ENCODE measurements at places on chromosomes 3 and 15.

DNA sequence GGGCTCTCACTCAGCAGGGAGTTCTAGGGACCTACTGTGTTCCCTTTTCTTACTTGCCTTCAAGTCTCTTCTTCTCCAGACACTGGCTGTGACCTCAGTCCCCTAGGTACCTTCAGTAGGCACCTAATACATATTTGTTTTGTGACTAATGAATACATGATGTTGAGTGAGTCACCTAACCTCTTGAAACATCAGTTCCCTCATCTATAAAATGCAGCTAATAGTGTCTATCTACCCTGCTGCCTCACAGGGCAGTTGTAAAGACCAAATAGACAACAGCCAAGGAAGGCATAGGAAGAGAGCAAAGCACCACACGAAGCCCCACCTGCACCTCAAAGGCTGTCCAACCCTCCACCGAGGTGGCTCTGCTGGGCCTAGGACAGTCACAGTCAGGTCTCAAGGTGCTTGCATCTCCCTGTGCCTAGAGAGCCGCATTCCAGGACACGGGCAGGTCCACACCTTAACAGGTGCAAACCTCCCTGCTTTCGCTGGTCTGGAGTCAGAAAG, 29.1 kb downstream of the DAPK2 start:
- no peak for DNase-seq

GRCh38 chr3:112847692-112848091, 1.0 kb upstream of the CD200R1L start:
- DNase-seq = no peak

DNA sequence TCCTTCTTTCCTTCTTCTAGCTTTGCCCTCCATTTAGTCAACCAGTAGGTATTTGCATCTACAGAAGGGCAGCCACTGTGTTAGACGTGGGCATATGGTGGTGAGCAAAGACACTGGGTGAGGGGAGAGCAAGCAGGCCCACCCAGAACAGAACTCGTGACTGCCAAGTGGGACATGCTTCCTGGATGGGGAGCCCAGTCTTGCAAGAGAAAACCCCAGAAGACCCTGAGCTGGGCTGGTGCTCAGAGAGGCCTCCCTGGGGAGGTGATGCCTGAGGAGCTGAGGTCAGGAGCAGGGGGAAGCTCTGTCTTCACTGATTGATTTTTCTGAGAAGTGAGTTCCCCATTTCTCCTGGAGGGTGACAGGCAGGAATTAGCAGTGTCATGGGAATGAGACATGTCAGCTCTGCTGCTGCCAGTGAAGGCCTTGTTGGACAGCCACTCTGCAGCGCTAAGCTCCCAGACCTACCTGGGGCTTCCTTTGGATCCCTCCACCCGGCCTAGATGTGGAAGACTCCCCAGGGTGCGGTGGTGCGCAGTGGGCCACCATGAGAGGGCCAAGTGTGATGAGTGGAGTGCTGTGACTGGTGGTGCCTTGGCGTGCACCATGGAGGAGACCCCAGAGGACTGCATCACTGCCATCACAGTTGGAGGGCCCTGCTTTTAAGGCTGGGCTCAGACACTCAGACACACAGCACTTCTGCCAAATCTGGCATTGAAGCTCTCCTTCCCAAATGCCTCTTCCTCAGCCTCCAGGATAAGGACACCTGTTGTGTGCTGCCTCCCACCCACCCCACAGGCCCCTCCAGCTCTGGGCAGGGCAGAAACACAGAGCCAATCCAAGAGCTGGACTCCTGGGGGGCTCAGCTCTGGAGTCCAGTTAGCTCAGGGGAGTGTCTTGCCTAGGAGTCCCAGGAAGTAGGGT, 40.0 kb upstream of the TOPBP1 start:
- no peak for DNase-seq

- DNase-seq = no peak
These were observed 163.7 kb upstream of the TP63 start for GRCh38 chr3:189467451-189467850.

DNA sequence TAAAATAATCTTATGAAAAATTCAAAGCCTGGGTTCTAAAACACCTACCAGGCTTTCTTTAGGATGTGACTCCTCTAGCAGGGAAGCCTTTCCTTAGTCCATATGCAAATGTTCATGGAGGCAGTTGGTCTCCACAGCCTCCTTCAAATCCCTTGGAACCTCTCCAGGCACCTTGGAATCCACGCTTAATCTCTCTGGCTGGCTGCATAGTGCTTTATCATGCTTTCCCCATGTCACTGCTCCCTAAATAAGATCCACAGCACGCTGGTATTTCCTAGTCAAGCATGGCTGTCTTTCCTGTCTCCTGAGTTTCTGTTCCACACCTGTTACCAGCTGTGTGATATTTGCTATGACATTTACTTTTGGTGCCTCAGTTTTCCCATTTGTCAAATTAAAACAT, 71.3 kb downstream of the CLSTN2 start:
- no peak for DNase-seq

GRCh38 chr3:187641320-187642016, 28.7 kb downstream of the SST start:
- no peak for DNase-seq

DNA sequence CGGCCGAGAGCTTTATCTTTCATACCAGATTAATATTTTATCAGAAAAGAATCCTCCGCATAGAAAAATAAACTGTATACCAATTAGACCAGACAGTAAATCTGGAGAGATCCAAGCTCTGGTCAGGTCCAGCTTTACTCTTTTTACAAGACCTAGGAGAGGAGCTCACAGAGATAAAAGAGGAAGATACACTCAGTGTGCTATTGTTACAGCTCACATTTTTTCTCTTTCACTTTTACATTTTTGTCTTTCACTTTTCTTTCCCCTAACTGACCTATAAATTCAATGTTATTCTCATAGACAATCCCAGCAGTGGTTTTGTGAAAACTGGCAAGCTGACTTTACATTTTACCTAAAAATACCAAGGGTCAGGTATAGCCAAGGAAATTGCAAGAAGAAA, 55.8 kb downstream of the GUCA1C start:
- no peak for DNase-seq

GRCh38 chr3:173007079-173007723, 133.8 kb downstream of the SPATA16 start:
- no peak for DNase-seq

GRCh38 chr3:10945683-10946287, 46.8 kb upstream of the SLC6A1 start:
- DNase-seq = no peak

DNA sequence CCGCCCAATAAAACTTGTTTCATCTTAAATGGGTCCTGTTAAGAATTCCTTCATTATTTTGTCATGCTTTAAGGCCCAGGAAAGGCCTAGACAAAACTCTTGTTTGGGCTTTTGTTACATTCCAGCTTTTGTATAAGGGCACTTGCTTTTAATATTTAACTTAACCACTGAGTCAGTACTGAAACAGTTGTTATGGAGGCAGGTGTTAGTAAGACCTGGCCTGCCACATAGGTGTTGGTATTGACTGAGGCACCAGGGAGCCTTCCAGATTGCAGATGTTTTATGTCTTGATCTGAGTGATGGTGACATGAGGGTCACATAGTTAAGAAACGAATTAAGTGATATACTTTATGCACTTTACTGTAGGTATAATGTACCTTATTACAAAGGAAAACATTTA, 274.9 kb upstream of the TGFBR2 start:
- DNase-seq = no peak

DNA sequence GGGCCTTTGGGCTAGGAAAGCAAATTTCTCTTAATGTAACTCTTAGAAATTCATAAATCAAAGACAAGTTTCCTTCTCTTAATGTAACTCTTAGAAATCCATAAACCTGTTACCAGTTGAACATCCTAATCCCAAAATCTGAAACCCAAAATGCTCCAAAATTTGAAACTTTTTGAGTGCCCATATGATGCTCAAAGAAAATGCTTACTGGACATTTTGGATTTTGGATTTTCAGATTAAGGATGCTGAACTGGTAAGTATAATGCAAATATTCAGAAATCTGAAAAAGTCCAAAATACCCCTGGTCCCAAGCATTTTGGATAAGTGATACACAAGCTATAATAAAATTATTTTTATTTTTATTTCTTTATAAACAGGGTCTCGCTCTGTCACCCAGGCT, 51.5 kb upstream of the ZBTB38 start:
- DNase-seq = no peak

DNA sequence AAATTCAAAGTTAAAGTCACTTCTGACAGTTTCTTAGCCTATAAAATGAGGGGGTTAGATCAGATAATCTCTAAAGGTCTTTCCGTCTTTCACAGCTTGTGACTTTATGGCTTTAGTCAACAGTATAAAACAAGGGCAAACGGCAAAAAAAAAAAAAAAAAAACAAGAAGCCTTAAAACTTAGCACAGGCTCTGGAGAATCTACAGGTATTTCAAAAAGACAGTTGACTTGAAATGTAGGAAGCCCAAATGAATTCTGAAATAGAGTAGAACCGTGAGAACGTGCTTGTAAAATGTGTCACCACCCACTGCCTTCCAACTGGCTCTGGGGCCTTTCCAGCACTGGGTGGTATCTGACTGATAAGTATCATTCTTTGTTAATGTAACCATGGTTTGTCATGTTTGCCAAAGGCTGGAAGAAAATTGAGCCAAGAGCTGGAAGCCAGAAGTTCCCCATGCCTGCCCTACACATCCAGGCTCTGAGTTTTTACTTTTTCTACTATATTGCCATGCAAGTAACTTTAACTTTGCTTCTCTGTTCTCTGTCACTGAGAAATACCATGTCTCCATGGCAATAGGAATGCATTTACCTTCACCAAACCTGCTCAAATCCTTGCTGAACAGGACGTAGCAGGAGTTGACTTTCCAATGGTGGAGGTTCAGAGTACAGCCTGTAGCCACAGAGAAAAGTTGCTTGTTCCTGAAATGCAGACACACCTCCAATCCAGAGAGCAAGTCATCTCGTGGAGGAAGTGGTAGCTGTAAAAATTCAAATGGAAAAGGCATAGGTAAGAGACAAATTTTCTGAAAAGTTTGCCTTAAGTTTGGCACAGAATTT, 35.8 kb upstream of the THSD4 start:
- no peak for DNase-seq

GRCh38 chr3:53812434-53812833, 33.8 kb downstream of the CHDH start:
- no peak for DNase-seq

DNA sequence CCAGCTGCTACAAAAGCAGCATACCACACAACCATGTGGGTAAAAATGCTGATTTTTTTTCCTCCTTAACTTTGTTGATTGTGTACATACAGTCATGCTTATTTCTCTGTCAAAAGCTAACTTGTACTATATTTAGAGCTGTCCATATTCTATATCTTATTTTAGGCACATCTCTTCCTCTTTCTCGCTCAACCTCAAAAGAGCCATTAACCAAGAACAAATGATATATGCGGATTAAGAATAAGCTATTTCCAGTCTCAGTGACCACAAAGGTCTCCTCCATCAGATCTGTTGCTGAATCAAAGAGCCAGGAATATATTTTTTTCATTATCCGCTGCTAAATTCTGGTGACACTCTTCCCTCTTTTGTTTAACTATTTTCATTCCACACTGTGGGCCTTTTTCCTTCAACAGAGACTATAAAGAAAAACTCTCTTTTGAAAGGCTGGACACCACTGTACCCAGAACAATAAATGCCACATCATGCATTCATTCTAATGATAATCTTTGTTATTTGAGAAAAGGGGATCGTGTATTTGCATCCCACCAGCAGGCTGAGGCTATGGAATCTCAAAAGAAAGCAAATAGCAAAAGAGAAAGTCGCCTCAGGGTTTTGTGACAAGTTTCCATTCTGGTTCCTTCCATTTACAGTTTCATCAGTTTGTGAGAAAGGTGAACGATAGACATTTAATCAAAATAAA, 8.0 kb downstream of the TMEM212 start:
- DNase-seq = no peak

DNA sequence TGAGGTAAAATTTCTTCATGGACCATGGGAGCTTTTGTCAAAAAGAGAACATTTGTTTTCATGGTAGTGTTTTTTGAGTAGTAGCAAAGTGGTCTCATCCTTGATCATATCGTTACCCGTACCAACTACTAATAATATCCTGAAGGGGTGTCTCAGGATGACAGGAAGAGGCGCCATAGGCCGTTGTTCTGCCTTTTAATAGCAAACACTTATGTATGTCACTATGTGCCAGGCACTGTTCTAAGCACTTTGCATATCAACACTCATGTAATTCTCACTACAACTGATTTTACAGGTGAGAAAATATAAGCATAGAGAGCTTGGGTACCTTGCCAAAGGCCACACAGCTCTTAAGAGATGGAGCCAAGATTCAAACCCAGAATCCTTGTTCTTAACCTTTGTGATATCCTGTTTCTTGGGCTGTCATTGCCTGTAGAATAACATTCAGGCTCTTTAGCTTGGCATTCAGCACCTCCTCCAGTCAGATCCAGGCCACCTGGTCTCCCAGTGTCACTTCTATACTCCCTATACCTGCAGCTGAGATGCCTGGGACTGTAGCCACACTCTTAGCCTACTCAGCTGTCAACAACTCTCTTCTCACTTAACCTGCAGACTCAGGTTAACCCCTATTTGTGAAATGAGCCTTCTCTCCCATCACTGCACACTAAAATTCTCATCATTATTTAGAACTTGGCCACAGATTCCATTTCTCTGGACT, 113.7 kb downstream of the USP13 start:
- DNase-seq = no peak

- no peak for DNase-seq
These were observed 37.8 kb downstream of the KLF13 start for GRCh38 chr15:31364301-31365031.

GRCh38 chr3:171715155-171715554, 95.1 kb downstream of the PLD1 start:
- no peak for DNase-seq

GRCh38 chr3:126113733-126114442, 30.0 kb upstream of the SLC41A3 start:
- no peak for DNase-seq

DNA sequence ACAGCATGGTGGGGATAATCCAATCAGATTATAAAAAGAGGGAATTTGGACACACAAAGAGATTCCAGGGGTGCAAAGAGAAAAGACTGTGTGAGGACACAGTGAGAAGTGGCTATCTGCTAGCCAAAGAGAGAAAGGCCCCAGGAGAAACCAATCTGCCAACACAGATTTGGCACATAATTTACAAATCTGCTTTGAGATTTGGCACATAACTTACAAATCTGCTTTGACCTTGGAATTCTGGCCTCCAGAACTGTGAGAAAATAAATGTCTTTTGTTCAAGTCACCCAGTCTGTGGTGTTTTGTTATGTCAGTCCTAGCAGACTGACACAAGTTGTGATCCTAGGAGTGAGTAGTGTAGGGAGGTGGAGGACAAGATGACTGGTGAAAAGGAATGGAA, 3.5 kb upstream of the TM4SF18 start:
- no peak for DNase-seq

- no peak for DNase-seq
These were observed 69.4 kb downstream of the SRGAP3 start for GRCh38 chr3:9179826-9180763.
